ENCODE measurements at places on chromosomes 12 and 14. TPM values are rescaled to one million over a fixed set of nuclear protein-coding genes. Genes with fewer than 3 reads are reported as not detected.

GRCh38 chr14:95993768-95994592, 45.2 kb upstream of the C14orf132 start:
- no peaks in the 10 kb centered on the region for H3K4me1 ChIP-seq
- H3K36me3 ChIP-seq = no peaks in the 10 kb centered on the region
- peak overlapping the region; percentile 13 for H3K27ac ChIP-seq
- peaks cover 7% of the 10 kb centered on the region for H3K27me3 ChIP-seq
- peak; percentile 76 for DNase-seq
- no peak overlapping the region for H3K4me3 ChIP-seq

- H3K27me3 ChIP-seq = peaks cover 59% of the 10 kb centered on the region
- no peak overlapping the region for H3K27ac ChIP-seq
- no peaks in the 10 kb centered on the region for H3K36me3 ChIP-seq
- no peaks in the 10 kb centered on the region for H3K4me1 ChIP-seq
These were observed 33.1 kb upstream of the FBXO34 start for GRCh38 chr14:55238019-55238680.

DNA sequence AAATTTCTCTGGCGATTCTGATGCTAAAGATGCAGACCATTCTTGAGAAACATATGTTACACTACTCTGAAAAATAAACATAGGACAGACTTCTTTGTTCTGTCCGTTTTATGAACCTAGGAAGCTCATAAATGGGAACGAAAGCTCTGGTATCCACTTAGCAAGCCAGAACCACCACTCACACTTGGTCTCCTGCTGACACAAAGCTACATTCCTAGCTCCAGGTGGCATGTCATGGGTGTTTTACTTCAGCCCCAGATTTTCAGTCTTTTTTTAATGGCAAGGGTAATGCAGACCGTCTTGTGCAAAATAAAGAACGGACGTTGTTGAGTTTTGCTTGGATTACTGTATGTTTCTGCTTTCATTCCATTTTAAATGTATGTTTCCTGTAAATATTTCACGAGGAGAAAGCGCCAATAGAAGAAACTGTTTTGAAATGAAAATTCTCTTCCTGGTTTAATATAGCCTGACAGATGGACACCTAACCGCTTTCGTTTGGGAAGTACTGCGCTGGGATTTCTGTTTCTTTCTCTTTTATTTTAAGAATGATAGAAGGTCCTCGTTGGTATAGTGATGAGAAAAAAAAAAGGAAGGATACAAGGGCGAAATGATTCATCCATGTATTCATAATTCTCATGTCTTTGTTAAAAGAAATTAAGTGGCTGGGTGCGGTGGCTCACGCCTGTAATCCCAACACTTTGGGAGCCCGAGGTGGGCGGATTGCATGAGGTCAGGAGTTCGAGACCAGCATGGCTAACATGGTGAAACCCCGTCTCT, 871 bp upstream of the COQ5 start:
- peak overlapping the region; percentile 97 for H3K4me3 ChIP-seq
- peaks cover 4% of the 10 kb centered on the region for H3K36me3 ChIP-seq
- peak; percentile 77 for DNase-seq
- H3K27me3 ChIP-seq = no peaks in the 10 kb centered on the region

- no peaks in the 10 kb centered on the region for H3K27me3 ChIP-seq
- H3K27ac ChIP-seq = peak overlapping the region; percentile 50
- no peak for DNase-seq
- no peak overlapping the region for H3K4me3 ChIP-seq
These were observed 44.5 kb downstream of the DYNC1H1 start for GRCh38 chr14:102008891-102009290.

GRCh38 chr12:81644503-81644902, 114.6 kb downstream of the PPFIA2 start:
- no peak overlapping the region for H3K4me3 ChIP-seq
- H3K4me1 ChIP-seq = no peaks in the 10 kb centered on the region
- no peak overlapping the region for H3K27ac ChIP-seq
- H3K36me3 ChIP-seq = no peaks in the 10 kb centered on the region
- H3K27me3 ChIP-seq = no peaks in the 10 kb centered on the region

- H3K27ac ChIP-seq = no peak within 1 kb of the TSS
- no peaks in the 10 kb centered on the region for H3K27me3 ChIP-seq
- no peaks in the 10 kb centered on the region for H3K36me3 ChIP-seq
- no peak within 1 kb of the TSS for H3K4me3 ChIP-seq
These were observed at the start of gene APOF for GRCh38 chr12:56362130-56363059. APOF (minus strand) TSS chr12:56362857; CDS start chr12:56362745, 112 bp downstream.

- H3K36me3 ChIP-seq = no peaks in the 10 kb centered on the region
- H3K27me3 ChIP-seq = no peaks in the 10 kb centered on the region
- no peak overlapping the region for H3K4me3 ChIP-seq
- no peaks in the 10 kb centered on the region for H3K4me1 ChIP-seq
These were observed 49.8 kb downstream of the SLC6A12 start for GRCh38 chr12:164207-164606.

DNA sequence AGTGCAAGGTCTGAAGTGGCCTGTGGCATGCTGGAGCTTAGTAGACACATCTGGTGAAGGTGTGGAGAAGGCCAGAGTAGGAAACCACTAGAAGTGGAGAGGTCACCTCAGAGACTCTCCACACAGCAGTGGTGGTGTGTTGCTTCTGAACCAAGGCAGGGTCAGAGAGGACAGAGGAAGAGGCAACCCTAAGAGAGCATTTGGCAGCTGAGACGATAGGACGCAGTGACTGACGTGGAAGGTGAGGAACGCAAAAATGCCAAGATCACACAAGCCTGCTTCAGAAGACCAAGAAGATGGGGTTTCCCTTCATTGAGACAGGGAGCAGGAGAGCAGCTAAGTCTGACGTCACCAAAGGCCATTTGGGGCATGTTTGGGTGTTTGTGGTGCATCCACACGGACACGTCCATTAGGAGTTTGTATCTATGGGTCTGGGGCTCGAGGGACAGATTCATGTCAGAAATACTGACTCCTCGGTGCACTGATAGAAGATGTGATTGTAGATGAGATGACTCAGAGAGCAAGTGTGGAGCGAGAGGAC, 338.1 kb downstream of the CACNA1C start:
- H3K36me3 ChIP-seq = no peaks in the 10 kb centered on the region
- peak; percentile 30 for DNase-seq
- no peak overlapping the region for H3K27ac ChIP-seq

TPPP2 gene
- 0.70 TPM for total RNA-seq

CKB gene
- total RNA-seq = 983 TPM

SIX4 gene
- total RNA-seq = 14.2 TPM
